ENCODE measurements at places on chromosomes 7 and 10. TPM values are rescaled to one million over a fixed set of nuclear protein-coding genes. Genes with fewer than 3 reads are reported as not detected.

The MKLN1 gene
- total RNA-seq: 40.4 TPM

The OPN1SW gene
- not detected for total RNA-seq

The ZWINT gene
- total RNA-seq: 16.1 TPM

The RUFY2 gene
- total RNA-seq: 12.9 TPM

The OR9A2 gene
- total RNA-seq: 0.12 TPM

The DENND2A gene
- total RNA-seq: 0.75 TPM

The STX1A gene
- 20.6 TPM for total RNA-seq

The EPHB6 gene
- total RNA-seq: 9.9 TPM

The ABCA13 gene
- under 0.01 TPM for total RNA-seq

The CALY gene
- total RNA-seq: not detected

The KLF14 gene
- total RNA-seq: not detected

The AP5Z1 gene
- total RNA-seq: 14.5 TPM

The ZNF239 gene
- 6.9 TPM for total RNA-seq

The C7orf33 gene
- total RNA-seq: not detected

The RARRES2 gene
- total RNA-seq: 15.2 TPM

The EBLN1 gene
- total RNA-seq: not detected

The OR2A42 gene
- total RNA-seq: not detected

The ATRNL1 gene
- total RNA-seq: 0.23 TPM

The ALKBH4 gene
- 8.7 TPM for total RNA-seq

The EFCAB10 gene
- total RNA-seq: not detected

The PIP gene
- total RNA-seq: not detected

The SLC18A3 gene
- under 0.01 TPM for total RNA-seq

The STOX1 gene
- total RNA-seq: 0.12 TPM

The FZD8 gene
- 34.9 TPM for total RNA-seq

The TUBB8 gene
- not detected for total RNA-seq

The FZD1 gene
- total RNA-seq: 31.7 TPM

The ADAM12 gene
- total RNA-seq: 56.4 TPM

The NEURL1 gene
- total RNA-seq: under 0.01 TPM

Data from smooth muscle cell of the coronary artery (primary cell).